ENCODE measurements at places on chromosomes 7 and 10.

- DNase-seq = no peak
These were observed 138.1 kb downstream of the ADAM22 start for GRCh38 chr7:88071994-88072714.

DNA sequence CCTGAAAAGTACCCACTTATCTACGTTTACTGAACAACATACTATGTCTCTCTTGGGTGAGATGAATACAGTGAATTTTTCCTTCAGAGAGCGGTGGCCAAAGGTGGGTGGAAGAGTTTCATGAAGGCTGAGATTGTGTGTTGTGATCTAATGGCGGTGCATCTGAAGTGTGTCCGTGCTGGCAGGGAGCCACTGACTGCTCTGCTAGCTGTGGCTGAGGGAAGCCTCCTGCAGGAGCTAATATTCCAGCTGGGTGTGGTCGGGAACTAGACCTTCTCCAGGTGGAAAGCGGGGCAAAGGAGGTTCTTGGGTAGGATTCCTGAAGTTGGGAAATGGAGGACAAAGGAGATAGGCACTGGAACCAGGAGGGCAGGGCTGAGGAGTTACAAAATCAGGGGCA is 69.2 kb upstream of the GRB10 start:
- no peak for DNase-seq

DNA sequence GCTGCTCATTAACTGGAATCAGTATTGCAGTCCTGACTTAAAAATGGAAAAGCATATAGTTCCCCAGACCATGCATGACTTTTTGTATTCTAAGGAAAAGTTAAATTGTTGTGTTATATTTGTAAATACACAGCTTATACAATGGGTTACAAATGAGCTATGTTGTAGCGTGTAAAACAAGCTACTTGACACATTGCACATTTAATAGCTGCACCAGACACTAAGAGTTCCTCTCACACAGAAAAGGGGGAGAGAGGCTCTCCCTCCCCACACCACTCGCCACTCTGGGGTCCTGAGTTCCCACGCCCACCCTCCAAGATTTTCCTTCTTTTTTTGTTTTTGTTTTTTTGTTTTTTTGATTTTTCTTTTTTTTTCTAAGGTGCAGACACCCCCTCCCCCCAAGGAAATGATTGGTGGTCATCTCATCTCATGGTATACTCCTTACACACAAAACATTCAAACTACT is 6.3 kb downstream of the KLF6 start:
- DNase-seq = no peak

DNA sequence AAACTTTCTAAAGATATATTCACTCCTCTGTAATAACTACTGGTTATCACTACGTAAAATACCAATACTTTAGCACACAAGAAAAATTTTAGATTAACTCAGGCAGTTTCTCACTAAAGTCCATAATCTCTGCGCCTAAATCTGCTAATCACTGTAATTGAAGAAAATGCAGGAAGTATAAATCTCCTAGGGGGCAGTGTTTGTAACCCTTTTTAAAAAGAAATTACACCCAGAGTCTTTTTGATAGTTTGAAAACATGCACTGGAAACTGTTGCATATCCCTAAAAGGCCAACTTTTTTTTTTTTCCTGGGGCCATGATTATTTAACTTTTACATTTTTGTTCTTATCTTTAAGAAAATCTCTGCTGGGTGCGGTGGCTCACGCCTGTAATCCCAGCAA is 209.6 kb downstream of the KIAA1217 start:
- no peak for DNase-seq

- DNase-seq = no peak
These were observed 293.8 kb upstream of the NFE2L3 start for GRCh38 chr7:25858200-25858524.

- DNase-seq = no peak
These were observed 11.9 kb downstream of the TSPAN14 start for GRCh38 chr10:80465839-80466590.

DNA sequence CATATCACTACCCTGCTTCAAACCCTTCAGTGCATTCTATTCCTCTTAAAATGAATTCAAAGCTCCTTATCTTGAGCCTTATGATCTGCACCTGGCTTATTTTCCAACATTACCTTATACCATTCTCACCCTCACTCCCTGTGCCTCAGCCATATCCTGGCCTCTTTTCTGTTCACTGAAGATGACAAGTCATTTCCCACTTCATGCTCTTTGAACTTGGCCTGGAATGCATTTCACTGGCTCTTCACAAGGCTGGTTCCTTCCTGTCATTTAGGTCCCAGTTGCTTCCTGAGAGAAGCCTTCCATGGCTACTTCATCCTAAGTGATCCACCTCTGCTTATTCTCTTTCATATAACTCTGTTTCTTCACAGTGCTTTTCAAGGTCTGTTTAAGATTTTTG is 3.2 kb upstream of the LIPF start:
- DNase-seq = no peak
